Ascending aorta (tissue), 2 donors: ENCODE measurements at places on chromosomes 11 and 22. TPM values are rescaled to one million over a fixed set of nuclear protein-coding genes. Genes with fewer than 3 reads are reported as not detected.

GRCh38 chr11:17786824-17787525 lies 52.4 kb downstream of the KCNC1 start:
- no peak overlapping the region for H3K4me3 ChIP-seq
- H3K36me3 ChIP-seq = peaks cover 4% of the 10 kb centered on the region
- no peak for DNase-seq

Gene GSTT2B
- not detected for total RNA-seq

DNA sequence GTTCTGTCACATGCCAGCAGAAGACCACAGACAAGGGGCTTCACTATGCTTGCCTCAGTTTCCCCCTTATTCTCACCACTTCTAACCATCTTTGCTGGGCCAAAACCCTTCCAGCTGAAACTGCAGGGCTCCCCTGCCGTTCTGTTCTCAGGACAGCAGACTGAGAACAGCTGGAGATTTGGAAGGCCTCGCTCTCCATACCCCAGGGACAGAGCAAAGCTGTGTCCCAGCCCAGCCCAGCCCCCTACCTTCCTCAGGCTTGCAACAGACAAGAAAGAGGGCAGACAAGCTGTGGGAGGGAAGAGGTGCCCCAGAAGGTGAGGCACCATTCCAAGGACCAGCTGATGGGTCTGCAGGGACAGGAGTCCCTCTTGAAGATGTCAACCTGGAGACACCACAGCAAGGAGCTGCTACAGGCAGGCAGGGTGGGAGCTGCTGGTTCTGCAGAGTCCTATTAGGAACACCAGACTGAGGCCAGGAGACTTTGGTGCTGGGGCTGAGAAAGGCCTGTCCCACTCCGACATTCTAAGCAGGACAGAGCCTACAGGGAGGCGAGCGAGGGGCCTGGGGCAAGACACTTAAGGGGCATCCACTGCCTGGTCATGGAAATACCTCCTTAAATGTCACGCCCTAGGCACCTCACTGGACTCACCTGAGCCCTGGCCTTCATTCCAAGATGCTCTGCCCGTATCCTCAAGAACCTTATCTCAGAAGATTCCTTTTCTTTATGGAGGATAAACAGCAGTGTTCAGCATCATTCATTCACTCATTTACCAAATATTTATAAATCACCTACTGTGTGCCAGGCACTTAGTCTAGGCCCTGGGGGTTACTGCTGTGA lies 6.9 kb downstream of the SCN2B start:
- H3K27ac ChIP-seq = no peak overlapping the region
- no peak overlapping the region for H3K4me3 ChIP-seq
- H3K36me3 ChIP-seq = no peaks in the 10 kb centered on the region
- no peak for DNase-seq
- H3K27me3 ChIP-seq = no peaks in the 10 kb centered on the region

Gene RIBC2
- total RNA-seq = not detected

DNA sequence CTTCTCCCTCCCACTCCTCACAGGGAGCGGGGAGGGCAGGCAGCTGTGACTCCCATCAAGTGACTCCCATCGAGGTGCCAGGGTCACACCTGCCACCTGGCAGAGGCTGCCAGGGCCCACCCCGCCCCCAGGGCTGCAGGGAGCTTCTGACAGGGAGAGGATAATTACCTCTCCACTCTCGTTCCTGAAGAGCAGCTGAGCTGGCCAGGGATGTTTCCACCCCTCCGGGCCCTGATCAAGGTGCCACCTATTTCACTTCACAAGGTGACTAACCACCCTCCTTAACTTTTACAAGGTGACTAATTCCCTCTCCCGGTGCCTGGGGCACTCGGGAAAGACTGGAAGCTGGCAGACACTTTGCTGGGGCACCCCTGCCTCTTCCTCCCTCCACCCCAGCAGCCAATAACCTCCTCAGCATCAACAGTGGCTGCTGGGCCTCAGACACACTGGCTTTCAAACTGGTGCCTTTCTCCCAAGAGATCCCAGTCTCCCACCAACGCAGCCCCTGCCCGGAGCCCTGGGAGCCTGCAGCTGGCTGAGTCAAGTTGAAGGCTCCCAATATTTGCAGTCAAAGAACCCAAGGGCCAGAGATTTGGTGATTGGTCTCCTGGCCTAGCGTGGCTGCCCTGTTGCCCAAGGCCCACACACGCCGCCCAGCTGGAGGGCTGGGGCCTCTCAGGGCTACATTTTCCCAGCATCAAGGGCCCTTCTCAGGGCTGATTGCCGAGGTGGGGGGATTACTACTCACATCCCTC lies 22.0 kb upstream of the MYRF start:
- H3K36me3 ChIP-seq = no peaks in the 10 kb centered on the region
- no peaks in the 10 kb centered on the region for H3K4me1 ChIP-seq
- DNase-seq = no peak
- H3K4me3 ChIP-seq = no peak overlapping the region

GRCh38 chr11:131914361-131914774 lies 544.0 kb downstream of the NTM start:
- no peak for DNase-seq
- no peaks in the 10 kb centered on the region for H3K36me3 ChIP-seq
- no peaks in the 10 kb centered on the region for H3K4me1 ChIP-seq
- no peak overlapping the region for H3K27ac ChIP-seq
- H3K27me3 ChIP-seq = peaks cover 4% of the 10 kb centered on the region

Gene CCT8L2
- total RNA-seq = not detected

Gene NCAPH2
- total RNA-seq = 41.7 TPM

- no peaks in the 10 kb centered on the region for H3K36me3 ChIP-seq
- no peak for DNase-seq
- H3K27me3 ChIP-seq = no peaks in the 10 kb centered on the region
- no peaks in the 10 kb centered on the region for H3K4me1 ChIP-seq
- peak overlapping the region; percentile 15 for H3K27ac ChIP-seq
Measured at GRCh38 chr11:57357856-57358255, 19.7 kb downstream of the P2RX3 start.

DNA sequence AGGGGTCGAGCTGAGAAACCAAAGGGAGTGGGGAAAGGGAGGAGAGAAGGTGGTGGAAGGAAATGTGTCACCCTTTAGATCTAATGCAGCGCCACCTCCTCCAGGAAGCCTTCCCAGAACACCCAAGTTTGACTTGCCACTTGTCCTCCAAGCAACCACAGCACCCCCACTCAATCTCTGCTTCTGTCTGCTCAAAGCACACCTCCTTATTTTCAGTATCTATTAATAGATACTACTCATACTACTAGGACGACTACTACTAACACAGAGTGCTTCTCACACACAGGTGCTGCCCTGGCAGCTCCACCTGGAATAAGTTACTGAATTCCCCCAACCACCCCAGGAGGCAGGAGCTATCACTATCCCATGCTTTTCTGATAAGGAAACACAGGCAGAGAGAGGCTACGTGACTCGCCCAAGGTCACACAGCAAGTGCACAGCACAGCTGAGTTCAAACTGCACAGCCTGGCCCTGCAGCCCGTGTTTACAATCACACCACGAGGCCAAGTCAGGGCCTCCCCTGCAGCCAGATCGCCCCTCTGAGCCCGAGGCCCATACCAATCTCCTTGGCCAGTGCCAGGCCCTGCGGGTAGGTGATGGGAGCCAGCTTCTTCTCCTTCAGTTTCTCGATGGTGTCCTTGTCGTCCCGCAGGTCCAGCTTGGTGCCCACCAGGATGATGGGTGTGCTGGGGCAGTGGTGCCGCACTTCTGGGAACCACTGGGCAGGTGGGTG lies 13.2 kb downstream of the RAC2 start:
- H3K4me3 ChIP-seq = no peak overlapping the region
- H3K36me3 ChIP-seq = no peaks in the 10 kb centered on the region
- no peak overlapping the region for H3K27ac ChIP-seq
- no peak for DNase-seq
- H3K27me3 ChIP-seq = no peaks in the 10 kb centered on the region
- no peaks in the 10 kb centered on the region for H3K4me1 ChIP-seq

DNA sequence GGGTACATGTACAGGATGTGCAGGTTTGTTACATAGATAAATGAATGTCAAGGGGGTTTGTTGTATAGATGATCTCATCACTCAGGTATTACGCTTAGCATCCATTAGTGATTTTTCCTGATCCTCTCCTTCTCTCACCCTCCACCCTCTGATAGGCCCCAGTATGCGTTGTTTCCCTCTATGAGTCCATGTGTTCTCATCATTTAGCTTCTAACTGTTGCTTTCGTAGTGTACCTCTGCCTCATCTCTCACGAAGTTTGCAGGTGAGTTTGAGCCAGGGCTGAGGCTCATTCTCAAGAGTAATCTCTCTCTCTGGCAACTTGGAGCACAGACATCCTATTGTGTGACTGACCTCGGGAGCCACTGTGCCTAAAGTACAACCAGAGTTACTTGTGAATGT lies 4.7 kb upstream of the HBE1 start:
- no peak overlapping the region for H3K27ac ChIP-seq
- no peak overlapping the region for H3K4me3 ChIP-seq
- no peak for DNase-seq
- H3K4me1 ChIP-seq = no peaks in the 10 kb centered on the region
- H3K36me3 ChIP-seq = no peaks in the 10 kb centered on the region

- no peak overlapping the region for H3K27ac ChIP-seq
- H3K4me1 ChIP-seq = peaks cover 3% of the 10 kb centered on the region
- H3K36me3 ChIP-seq = peaks cover 51% of the 10 kb centered on the region
- no peak overlapping the region for H3K4me3 ChIP-seq
- H3K27me3 ChIP-seq = no peaks in the 10 kb centered on the region
- DNase-seq = no peak
Measured at GRCh38 chr22:20430101-20430719, 7.4 kb downstream of the SCARF2 start.

DNA sequence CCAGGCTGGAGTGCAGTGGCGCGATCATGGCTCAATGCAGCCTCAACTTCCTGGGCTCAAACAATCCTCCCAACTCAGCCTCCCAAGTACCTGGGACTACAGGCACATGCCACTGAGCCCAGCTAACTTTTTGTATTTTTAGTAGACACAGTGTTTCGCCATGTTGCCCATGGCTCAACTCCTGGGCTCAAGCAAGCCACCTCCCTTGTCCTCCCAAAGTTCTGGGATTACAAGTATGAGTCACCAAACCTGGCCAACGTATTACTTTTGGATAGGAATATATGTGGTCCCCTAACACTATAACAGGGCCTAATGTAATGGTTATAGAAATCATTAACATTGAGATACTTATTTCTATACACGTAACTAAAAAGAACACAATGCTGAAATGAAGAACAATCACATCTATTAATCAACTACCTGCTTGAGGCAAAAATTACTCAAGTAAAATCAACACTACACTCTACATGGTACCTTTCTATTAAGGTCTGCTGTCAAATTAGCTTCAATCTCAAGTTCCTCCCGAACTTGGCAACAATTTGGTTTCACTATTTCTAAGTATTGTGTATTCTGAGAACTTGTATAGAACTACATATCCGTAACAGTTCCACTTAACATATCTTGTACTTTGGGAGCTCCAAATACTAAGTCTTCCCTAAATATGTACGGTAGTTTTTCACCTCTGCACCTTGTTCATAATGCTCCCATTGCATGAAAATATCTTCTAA lies 124.9 kb downstream of the FCHSD2 start:
- no peak for DNase-seq
- H3K4me1 ChIP-seq = no peaks in the 10 kb centered on the region
- H3K36me3 ChIP-seq = peaks cover 3% of the 10 kb centered on the region
- H3K27me3 ChIP-seq = no peaks in the 10 kb centered on the region

DNA sequence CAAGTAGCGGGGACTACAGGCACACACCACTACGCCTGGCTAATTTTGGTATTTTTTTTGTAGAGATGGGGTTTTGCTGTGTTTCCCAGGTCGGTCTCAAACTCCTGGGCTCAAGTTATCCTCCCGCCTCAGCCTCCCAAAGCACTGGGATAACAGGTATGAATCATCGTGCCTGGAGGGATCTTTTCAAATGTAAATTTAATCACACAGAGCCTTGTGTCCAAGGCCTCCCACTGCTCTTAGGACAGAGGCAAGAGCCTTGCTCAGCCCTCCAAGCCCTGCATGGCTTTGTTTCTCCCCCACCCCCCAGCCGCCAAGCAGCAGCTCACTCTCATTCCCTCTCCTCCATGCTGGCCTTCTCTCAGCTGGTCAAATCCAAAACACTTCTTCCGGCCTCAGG lies 75.3 kb upstream of the CREB3L1 start:
- H3K4me1 ChIP-seq = no peaks in the 10 kb centered on the region
- no peaks in the 10 kb centered on the region for H3K36me3 ChIP-seq
- H3K27ac ChIP-seq = no peak overlapping the region
- H3K4me3 ChIP-seq = no peak overlapping the region
- no peak for DNase-seq

Gene MMP12
- total RNA-seq = not detected
